Stimulated activated CD8-positive, alpha-beta memory T cell treated with anti-CD3 and anti-CD28 coated beads, Interleukin-7, amount 100 ng/mL, for 1 hour (primary cell): ENCODE measurements at places on chromosomes 11 and 22.
A peak's percentile ranks its signal among the peaks of the same experiment; 100 is the strongest.

DNA sequence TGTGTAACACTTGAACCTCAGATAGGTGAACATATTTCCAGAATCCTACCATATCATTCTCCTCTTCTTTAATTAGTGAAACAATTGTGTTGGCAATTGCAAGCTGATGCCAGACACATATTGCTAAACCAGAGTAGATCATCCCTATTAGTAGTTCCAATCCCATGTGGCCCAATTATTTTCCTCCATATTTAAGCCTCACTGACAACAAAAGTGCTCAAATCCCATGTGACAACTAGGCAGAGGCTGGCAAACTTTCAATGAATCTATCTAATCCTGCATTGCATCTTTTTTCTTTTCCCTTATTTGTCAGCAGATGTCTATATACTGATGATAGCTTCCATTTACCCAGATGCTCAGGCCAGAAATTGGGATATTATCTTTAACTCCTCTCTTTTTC, 90.4 kb downstream of the GRIA4 start:
- no peak for DNase-seq

- DNase-seq = no peak
These were observed 1.6 kb upstream of the ARL14EP start for GRCh38 chr11:30321321-30321720.

- no peak for DNase-seq
These were observed 488.6 kb downstream of the ETS1 start for GRCh38 chr11:128098781-128099180.

GRCh38 chr11:83895516-83895915, 609.3 kb upstream of the CCDC90B start:
- DNase-seq = no peak

DNA sequence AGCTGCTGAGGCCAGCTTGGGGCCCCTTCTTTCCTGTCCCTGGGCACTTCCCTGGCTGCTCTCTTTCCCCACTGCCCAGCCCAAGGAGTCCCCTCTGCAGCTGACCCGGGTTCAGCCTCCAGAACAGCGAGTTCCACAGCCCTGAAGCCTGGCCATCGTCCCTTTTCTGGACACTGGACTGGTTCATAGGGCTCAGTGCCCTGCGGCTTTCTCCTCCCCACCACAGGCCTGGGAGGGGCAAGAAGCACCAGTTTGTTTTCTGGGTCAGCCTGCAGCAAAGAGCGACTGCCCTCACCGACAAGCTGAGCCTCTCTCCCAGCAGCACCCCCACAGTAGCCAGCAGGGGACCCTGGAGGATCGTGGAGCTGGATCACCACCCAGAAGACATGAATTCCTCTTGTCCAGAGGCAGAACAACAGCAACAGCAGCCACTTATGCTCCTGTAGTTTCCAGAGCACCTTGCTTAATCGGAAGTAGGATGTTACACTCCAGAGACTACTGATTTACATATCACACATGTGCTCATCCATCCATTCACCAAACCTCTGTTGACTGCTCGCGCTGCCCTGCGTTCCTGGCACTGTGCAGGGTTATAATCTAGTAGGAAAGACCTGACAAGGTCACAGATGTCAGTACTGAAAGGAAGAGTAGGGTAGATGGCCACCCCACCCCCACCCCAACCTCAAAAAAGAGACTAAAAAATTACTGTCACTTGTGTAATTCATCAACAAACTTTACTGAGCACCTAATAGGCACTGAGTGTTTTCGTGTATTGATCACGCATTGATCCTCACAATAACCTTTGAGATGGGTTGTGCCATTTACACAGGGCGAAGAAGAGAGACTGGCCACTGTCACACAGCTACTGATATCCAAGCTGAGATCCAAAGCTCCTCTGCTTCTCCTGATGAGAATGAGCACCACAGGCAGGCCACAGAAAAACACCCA, 13.0 kb upstream of the CXCR5 start:
- no peak for DNase-seq

DNA sequence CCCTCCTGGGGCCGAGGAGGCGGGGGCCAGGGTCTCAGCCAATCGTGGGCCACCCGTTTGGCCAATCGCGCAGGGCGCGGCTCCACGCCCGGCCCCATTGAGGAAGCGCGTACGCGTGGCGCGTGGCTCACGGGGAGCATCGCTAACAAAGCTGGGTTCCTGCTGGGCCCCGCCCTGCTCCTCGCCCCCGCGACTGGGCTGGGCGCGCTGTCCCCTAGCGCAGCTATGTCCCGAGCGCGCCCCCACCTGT, 614 bp upstream of the ASCL2 start:
- DNase-seq = peak; percentile 19

- DNase-seq = no peak
These were observed 378.7 kb downstream of the CTTN start for GRCh38 chr11:70776914-70777532.

GRCh38 chr22:19431649-19432132, at the start of gene HIRA:
Gene HIRA, minus strand, starts transcription at chr22:19431733. Its CDS starts 257 bp downstream, at chr22:19431476.
- DNase-seq = peak; percentile 81

DNA sequence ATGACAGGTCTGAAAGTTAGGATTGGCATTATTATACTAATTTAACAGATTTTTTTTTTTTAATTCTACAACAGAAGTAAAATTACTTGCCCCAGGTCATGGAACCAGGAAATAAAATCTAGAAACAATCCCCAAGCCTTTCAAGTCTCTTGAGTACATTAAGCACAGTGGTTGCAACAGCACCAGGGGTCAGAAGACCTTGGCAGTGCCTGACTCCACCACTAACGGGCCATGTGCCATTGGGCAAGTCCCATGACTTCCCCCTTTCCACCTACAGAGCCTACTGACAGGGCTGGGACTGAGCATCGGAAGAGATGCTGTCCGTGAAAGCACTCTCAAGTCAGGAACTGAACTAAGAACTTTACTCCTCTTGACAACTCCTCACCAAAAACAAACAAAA, 98.6 kb upstream of the AKIP1 start:
- no peak for DNase-seq

DNA sequence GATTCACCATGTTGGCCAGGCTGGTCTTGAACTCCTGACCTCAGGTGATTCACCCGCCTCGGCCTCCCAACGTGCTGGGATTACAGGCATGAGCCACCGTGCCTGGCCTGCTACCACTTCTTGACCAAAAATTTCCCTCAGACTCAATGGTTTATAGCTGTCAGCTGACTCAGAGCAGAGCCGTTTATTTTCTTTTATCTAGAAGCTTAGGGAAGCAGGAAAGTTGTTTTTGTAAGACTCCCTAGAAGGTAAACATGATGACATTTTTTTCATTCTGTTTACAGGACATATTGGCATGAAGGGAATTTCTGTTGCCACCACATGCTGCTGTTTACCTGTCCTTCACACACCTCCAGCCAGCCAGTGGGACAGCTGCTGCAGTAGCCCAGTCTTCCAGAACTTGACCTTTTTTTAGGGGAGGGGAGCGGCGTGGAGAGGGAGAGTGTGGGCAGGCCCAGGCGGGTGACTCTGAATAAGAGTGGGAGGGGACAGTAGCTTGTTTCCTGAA, 56.1 kb upstream of the PTPRJ start:
- DNase-seq = no peak

DNA sequence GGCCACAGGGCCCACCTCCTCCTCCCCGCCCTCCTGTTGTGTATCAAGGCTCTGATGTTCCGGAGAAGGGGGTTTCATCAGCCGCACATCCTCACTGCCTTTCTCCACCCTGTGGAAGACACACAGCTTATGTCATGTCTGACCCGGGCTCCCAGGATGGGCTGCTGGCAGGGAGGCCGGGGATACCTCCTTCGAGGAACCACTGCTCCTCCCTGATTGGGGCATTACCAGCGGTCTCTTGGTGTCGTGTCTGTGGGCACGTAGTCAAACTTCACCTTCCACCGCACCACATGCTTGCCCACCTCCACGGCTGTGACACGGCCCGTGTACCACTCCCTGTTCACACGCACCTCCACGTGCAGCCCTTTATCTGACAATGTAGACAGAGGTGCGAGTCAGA, 35.9 kb downstream of the MORC2 start:
- DNase-seq = no peak

DNA sequence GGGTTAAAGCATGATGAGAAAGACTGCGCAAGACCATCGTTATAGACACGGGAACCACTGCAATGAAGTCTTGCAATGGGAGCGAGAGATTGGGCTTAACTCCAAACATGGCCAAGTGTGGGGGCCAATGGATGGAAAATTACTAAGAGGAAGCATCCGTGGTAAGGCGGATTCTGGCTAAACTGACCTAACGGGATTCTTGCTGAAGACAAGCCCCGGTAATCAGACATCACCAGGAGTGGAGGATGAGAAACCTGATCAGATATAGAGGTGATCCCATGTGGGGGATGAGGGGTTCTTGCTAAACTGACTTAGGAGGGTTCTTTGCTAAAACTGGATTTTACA, 5.8 kb upstream of the SYNGR1 start:
- DNase-seq = no peak

DNA sequence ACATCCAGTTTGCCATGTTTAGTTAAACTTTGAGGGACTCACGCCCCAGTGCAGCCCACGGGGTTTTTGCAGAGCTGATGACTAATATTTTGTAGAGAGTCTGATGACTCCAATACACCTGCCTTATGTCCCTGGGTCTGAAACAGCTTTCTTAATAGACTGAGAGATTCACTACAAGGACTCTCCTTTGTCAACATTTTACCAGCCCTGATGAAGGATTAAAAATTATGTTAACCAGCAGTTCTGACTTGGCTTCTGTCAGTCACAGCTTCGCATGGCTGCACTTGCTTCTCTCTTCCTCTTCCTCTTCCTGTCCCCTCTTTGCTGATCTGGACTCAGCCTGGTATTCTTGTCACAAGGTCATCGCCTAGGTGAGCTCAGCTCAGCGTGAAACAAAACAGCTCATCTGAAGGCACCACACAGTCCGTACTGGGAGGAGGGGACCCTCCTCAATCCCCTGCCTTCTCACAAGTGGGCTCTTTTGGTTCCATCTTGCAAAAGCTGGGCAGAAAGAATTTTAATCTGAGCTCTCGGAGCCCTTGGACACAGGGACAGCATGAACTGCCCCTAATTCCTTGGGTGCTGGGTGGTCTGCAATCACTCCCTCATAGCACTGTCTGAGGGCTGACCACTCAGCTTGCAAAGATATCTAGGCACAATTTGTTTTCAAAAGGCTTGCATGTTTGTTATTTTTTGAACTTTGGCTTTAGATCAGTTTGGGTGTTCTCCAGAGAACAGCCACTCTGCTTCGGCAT, 38.1 kb upstream of the POU2AF1 start:
- no peak for DNase-seq

DNA sequence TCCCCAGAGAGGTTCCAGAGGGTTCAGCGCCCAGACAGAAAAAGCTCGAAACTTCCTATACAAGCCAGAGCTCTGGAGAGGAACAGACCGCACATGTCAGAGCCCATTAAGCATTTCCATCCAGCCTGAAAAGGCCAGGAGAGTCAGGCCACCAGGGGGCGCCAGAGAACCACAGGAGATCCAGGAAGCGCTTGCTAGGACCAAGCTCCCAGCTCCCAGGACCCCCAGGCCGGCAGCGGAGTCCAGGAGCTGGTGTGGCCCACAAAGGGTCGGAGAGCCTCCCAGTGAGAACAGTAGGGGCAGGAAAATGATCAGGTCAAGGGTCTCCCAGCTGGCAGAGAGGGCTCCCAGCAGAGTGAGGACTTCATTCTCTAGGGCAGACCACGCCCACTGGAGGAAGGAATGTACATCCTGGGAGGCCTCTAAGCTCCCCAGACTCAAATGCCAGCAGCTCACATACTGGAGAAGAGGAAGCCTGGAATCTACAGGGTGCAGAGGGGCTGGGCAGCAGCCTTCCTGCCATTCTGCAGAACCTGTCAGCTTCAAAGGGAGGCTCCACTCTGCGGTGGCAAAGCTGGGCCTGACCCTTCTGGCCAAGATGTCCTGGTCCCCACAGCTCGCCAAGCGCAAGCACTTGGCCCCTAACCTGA, 2.1 kb upstream of the MEI1 start:
- peak; percentile 93 for DNase-seq

DNA sequence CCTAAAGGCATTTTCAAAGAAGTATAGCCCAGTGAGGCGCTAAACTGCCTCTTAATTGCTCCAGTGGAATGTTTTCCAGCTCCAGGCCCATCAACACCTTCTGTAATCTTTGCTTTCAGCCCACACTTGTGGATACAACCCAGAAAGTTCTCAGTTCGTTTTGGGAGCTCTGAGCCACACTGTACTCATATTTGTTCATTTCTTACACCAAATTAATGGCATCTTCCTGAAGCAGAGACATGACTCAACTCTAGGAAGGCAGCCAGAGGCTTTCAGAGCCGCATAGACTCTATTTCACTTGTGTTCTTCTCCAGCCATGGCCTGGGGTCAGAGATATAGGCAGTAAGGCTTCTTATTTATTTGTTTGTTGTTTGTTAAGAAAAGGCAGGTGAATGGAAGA, 175.5 kb upstream of the NCAM1 start:
- DNase-seq = no peak

GRCh38 chr11:126158054-126158791, 53.2 kb downstream of the RPUSD4 start:
- DNase-seq = no peak

DNA sequence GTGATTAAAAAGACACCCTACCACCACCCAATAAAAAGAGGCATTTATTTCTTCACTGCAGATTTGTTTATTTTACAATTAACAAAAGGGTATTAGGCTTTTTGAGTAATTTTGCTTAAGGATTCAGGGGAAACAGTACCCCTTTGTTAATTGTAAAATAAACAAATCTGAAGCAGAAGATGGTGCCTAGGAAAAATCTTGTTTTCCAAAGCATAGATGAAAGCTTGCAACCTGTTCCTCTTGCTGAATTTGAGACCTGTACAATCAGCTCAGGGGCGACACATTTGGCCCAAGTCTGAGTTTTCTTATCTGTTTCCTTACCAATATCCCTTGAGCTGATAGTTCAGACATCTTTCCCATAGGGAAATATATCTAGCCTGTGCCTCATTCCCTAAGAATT, 171.9 kb downstream of the GRIA4 start:
- DNase-seq = no peak

- DNase-seq = no peak
These were observed 14.0 kb downstream of the ARVCF start for GRCh38 chr22:20002636-20003035.

GRCh38 chr11:113351068-113351450, 36.5 kb upstream of the ANKK1 start:
- DNase-seq = no peak

- DNase-seq = no peak
These were observed 110.5 kb downstream of the DDX10 start for GRCh38 chr11:108775324-108775723.

- no peak for DNase-seq
These were observed 104.7 kb upstream of the BID start for GRCh38 chr22:17878941-17879340.

DNA sequence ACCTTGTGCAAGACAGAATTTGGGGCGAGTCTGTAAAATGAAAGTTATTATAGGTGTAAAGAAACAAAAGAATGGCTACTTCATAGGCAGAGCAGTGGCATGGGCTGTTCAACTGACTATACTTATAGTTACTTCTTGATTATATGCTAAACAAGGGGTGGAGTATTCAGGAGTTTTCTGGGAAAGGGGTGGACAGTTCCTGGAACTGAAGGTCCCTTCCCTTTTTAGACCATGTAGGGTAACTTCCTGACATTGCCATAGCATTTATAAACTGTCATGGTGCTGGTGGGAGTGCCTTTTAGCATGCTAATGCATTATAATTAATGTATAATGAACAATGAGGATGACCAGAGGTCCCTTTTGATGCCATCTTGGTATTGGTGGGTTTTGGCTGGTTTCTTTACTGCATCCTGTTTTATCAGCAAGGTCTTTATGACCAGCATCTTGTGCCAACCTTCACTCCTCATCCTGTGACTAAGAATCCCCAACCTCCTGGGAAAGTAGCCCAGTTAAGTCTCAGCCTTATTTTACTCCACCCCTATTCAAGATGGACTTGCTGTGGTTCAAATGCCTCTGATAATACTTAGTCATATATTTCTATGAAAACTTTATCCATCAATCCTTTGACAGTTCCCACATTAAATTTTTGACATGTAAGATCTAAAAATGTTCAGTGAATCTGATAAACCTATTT, 118.6 kb downstream of the ARHGAP42 start:
- DNase-seq = no peak
